ENCODE measurements at places on chromosomes 7 and 10. TPM values are rescaled to one million over a fixed set of nuclear protein-coding genes. Genes with fewer than 3 reads are reported as not detected.

DNA sequence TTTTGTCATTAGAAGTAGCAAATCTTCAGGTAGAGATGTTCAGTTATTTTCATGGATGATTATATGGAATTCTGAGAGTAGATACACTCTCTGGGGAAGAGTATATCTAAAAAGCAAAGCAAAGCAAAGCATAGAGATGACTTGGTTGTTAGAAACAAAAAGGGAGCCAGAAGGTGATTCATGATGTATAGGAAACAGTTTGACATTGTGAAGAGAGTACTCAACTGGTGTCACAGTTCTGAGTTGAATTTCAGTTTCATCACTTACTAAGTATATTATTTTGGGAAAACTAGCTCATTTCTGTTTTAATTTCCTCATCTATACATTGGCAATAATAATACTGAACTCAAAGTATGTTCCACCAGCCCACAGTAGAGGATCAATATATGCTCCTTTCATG is 86.8 kb downstream of the SEMA3C start:
- H3K27me3 ChIP-seq: no peaks in the 10 kb centered on the region
- peaks cover 9% of the 10 kb centered on the region for H3K4me1 ChIP-seq

DNA sequence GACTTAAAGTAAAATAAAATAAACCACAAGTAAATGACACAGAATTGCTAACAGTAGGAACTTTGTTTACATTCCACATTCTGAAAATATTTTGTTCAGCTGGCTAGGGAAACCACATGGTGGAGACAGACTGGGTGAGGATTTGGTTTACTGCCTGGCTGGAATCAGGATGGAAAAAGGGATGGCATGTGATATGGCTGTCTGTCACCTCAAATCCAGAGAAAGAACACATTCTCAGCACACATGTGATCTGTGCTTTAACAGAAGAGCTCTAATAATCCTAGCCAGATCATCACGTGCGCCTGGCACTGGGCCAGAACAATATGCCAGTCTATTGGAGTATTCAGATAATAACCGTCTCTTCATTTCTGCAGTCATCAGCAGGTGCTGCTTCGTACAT is 90.9 kb upstream of the PIP4K2A start:
- H3K4me1 ChIP-seq: peaks cover 15% of the 10 kb centered on the region
- DNase-seq: peak; percentile 73
- no peak overlapping the region for H3K27ac ChIP-seq
- no peaks in the 10 kb centered on the region for H3K36me3 ChIP-seq
- H3K27me3 ChIP-seq: no peaks in the 10 kb centered on the region

TRIM73 gene
- total RNA-seq: 0.51 TPM

DNA sequence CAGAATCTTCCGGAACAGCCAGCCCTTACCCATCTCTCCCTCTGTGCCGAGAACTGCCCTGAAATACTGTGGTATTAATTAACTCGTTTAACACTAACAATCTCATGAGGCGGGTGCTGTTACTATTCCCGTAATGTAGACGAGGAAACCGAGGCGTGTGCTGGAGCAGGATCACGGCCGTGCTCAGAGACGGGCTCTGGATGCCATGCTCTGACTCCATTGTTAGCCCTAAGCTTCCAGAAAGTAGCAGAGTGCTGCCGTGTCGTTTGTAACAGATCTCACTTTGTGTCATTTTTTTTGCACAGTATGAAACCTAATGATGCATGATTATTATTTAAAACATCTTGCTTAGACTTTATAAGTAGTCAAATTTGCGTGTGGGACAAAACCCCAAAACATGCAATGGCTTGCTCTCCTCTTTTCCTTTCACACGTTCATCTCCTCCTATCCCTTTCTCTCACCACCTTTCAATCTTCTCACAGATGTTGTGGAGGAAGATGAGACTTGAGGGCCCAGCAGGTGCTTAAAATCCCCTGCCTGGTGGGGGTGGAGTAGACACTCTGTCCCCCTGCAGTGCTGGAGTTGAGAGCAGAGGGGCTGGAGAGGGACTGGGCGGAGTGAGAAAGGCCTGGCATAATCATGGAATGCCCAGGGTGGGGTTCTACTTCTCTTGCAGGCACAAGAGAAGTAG is 482 bp upstream of the ACTR3C start:
- no peaks in the 10 kb centered on the region for H3K4me1 ChIP-seq
- no peak overlapping the region for H3K27ac ChIP-seq

- H3K4me3 ChIP-seq: no peak overlapping the region
- no peaks in the 10 kb centered on the region for H3K4me1 ChIP-seq
- no peak for DNase-seq
- H3K27ac ChIP-seq: no peak overlapping the region
- no peaks in the 10 kb centered on the region for H3K27me3 ChIP-seq
- no peaks in the 10 kb centered on the region for H3K36me3 ChIP-seq
Observed at GRCh38 chr10:97017474-97017903, 168.3 kb downstream of the SLIT1 start.

DNA sequence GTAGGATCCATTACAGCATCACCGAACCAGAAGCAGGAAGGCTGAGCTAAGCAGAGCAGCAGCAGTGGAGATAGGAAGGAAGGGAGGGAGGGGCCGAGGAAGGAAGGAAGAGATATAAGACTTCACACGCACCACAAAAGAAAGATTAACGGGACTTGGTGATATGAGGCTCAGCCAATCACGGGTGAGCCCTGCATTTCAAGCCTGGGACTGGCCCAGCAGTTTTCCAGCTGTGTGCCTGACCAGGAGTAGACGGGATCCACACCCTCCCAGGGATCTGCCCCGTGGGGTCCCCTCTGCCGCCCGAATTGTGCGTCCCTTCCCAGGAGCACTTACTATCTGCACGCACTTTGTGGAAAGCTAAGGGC is 16.2 kb downstream of the ATG9B start:
- H3K4me3 ChIP-seq: no peak overlapping the region
- no peaks in the 10 kb centered on the region for H3K4me1 ChIP-seq
- no peaks in the 10 kb centered on the region for H3K36me3 ChIP-seq
- H3K27me3 ChIP-seq: peaks cover 7% of the 10 kb centered on the region
- no peak for DNase-seq
- H3K27ac ChIP-seq: no peak overlapping the region

DNA sequence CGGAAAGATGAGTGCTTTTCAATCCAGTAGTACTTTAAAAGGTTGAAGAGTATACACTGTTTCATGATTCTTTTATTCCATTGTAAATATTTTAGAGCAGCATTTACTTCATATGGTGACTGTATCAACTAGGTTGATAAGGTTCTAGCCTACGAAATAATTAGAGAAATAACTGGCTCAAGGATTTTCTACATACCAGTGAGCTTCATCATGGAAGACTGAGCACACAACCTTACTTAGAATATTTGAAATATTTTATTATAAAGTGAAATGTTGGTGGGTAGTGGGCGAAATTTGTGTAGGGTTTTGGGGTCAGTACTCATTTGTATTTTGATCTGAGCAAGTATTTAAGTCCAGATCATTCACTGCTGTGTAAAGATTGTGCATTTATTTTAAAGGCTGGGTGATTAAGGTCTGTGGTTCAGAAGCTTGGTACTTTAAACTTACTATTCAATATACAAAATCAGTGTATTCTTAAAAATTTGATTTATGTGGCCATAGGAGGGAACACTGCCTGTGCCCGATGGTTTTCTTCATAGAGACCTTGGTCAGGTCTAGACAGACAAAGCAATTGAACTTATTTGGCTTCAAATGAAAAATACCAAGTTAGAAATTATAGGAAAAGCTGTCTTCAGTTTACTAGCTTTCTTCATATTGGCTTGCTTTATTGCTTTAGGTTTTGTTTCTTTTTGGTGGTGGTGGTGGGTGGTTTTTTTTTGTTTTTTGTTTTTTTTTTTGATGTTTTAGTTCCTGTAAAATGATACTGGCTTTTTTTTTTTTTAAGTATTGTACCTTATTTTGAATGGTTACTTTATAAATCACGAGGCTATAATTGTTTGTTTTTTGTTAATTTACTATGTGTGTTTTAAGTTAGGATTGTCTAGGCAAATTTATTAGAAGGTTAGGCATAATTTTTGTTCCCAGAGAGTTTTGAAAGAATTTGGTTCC is 3.0 kb downstream of the KMT2E start:
- peaks cover 6% of the 10 kb centered on the region for H3K4me1 ChIP-seq
- H3K36me3 ChIP-seq: no peaks in the 10 kb centered on the region
- H3K4me3 ChIP-seq: peak overlapping the region; percentile 71
- peak overlapping the region; percentile 17 for H3K27ac ChIP-seq
- peak; percentile 76 for DNase-seq

DNA sequence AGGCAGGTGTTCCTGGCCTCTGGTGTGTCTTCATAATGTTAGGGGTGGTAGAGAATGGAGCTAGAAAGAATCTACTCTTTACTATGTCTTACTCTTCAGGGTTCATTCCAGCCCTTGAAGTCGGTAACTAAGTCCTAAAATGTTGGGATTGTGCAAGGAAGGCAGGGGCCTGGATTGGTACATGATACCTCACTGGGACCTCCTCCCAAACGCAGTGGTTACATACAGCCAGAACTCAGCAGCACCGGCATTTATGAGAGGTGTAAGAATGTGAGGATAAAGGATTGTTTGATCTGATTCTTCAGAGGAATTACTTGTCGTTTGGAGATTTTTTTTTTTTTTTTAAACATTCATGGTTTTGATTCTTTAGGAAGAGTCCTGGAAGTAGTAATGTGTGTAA is 6.9 kb downstream of the COMTD1 start:
- H3K4me1 ChIP-seq: peaks cover 22% of the 10 kb centered on the region
- no peak overlapping the region for H3K4me3 ChIP-seq
- peaks cover 12% of the 10 kb centered on the region for H3K36me3 ChIP-seq
- no peak overlapping the region for H3K27ac ChIP-seq

Data from fibroblast of lung (primary cell).